Activated naive CD4-positive, alpha-beta T cell treated with anti-CD3 and anti-CD28 coated beads for 36 hours (primary cell): ENCODE measurements at places on chromosomes 4 and X. TPM values are rescaled to one million over a fixed set of nuclear protein-coding genes. Genes with fewer than 3 reads are reported as not detected.

Gene TMEM150C
- total RNA-seq = not detected

Gene ADAMTS3
- total RNA-seq = not detected

Gene CT83
- not detected for total RNA-seq

Gene PDLIM5
- 19.0 TPM for total RNA-seq

Gene GAGE12J
- not detected for total RNA-seq

Gene GLRA3
- not detected for total RNA-seq

Gene TEX13B
- not detected for total RNA-seq

Gene HAUS3
- 18.1 TPM for total RNA-seq

Gene CT47B1
- total RNA-seq = not detected

Gene CENPVL1
- total RNA-seq = not detected
